ENCODE measurements at places on chromosomes 7 and 10. TPM values are rescaled to one million over a fixed set of nuclear protein-coding genes. Genes with fewer than 3 reads are reported as not detected.

- no peak overlapping the region for H3K27ac ChIP-seq
- no peaks in the 10 kb centered on the region for H3K27me3 ChIP-seq
- H3K4me1 ChIP-seq, result no peaks in the 10 kb centered on the region
- no peaks in the 10 kb centered on the region for H3K36me3 ChIP-seq
Measured at GRCh38 chr10:84668186-84668763, 339.9 kb downstream of the CCSER2 start.

DNA sequence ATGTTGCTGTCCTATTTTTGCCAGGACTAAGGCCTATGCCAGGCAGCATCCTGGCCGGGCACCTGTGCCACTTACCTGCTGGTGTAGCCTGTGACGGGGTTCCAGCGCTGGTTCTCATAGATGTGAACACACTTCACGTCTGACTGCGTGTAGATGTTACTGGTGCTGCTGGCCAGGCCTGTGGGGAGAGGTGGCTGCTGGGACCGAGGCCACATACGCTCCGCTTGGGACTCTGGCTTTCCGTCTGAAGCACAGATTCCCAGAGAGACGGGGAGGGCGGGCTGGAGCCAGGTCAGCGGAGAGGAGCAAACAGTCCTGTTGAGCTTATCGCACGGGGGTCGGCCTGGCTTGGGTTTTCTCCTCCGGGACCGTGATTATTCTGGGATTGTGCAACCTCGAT lies 16.7 kb downstream of the BHLHA15 start:
- no peaks in the 10 kb centered on the region for H3K27me3 ChIP-seq
- DNase-seq, result no peak
- no peak overlapping the region for H3K27ac ChIP-seq

DNA sequence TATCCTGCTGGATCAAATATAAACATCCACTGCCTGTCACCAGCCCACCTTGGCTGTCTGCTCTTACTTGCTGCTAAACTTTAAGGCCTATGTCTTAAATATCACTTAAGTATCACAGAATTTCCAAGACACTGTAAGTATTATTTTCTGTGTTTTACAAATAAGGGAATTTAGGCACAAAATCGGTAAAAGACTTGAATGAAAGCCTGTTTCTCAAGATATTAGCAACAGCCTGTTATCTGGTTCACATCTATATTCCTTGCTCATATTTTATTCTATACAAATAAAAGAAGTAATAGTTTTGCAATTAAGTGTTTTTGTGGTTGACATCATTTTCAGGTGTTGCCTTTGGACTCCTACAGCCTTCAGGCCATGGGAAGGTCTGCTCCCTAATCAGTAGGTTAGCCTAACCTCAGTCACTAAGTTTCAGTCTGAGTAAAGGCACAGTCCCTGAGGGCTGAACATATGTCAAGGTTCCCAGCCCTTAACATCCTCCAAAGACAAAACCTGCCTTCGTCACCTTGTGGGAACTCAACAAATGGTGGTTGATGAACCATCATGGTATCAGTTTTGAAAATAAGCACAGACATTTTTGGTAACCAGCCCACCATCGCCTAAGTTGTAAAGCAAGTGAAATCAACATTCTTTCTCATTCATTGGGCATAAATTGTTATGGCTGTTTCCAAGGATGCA lies 127.1 kb downstream of the CREB5 start:
- H3K4me1 ChIP-seq, result peaks cover 2% of the 10 kb centered on the region
- no peak for DNase-seq
- H3K4me3 ChIP-seq, result no peak overlapping the region
- H3K36me3 ChIP-seq, result no peaks in the 10 kb centered on the region
- H3K27me3 ChIP-seq, result peaks cover 21% of the 10 kb centered on the region
- no peak overlapping the region for H3K27ac ChIP-seq

Gene CCL24
- total RNA-seq, result not detected

DNA sequence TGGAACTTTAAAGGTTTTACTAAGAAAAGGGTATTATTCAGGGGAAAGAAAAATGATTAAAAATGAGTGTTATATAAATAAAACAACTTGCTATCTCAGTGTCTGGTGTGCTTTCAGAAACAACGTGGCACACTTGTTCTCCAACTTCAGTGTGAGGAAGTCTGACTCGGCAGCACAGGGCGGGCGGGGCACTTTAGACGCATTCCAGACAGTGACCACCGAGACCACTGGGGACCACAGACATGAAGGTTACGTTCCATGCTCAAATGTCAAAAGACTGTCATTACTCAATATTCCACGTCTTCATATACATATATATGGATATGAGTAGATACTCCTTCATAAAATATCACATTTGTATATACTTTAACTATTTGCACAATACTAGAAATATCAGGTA lies 87.0 kb downstream of the LARP4B start:
- H3K4me1 ChIP-seq, result peaks cover 30% of the 10 kb centered on the region
- DNase-seq, result no peak
- H3K27ac ChIP-seq, result no peak overlapping the region

Gene GHRHR
- not detected for total RNA-seq

- no peaks in the 10 kb centered on the region for H3K36me3 ChIP-seq
- DNase-seq, result no peak
- H3K4me3 ChIP-seq, result no peak overlapping the region
Measured at GRCh38 chr10:24479806-24480205, 243.9 kb downstream of the ARHGAP21 start.

GRCh38 chr10:2893158-2893845 lies 174.0 kb upstream of the PFKP start:
- H3K36me3 ChIP-seq, result no peaks in the 10 kb centered on the region
- H3K27me3 ChIP-seq, result peaks cover 14% of the 10 kb centered on the region
- no peak overlapping the region for H3K4me3 ChIP-seq
- no peak overlapping the region for H3K27ac ChIP-seq

Gene ZNF800
- total RNA-seq, result 34.2 TPM

DNA sequence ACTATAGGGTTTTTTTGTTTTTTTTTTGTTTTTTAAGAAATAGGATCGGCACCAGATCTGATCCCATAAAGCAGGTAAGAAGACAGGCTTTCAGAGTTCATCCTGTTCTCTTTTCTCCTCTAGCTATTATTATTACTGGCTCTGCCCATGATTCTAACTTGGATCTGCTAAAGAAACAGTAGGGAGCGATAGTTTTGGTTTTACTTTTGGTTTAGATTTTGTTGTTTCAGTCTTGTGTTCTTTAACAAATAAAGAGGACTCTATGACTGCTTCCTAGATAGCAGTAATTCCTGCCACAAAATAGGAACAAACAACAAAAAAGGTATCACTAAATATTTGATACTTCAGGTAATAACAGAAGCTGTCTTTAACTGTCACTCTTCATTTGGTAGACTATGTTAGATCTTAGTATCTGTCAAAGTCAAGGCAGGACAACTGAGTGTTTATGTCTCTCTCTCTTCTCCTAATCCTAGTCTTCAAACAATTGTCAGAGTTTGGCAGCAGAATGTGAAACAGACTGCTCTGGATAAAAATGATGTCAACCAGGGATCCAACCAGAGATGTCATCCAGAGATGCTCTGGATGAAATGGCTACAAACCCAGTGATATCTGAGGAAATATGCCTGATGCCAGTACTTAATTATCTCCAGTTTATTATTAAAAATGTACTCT lies 99.8 kb downstream of the KMT2C start:
- DNase-seq, result no peak
- H3K27me3 ChIP-seq, result no peaks in the 10 kb centered on the region
- H3K27ac ChIP-seq, result peak overlapping the region; percentile 35
- H3K4me1 ChIP-seq, result peaks cover 50% of the 10 kb centered on the region

GRCh38 chr7:124724507-124725192 lies 40.9 kb downstream of the GPR37 start:
- H3K4me1 ChIP-seq, result no peaks in the 10 kb centered on the region
- H3K27me3 ChIP-seq, result peaks cover 3% of the 10 kb centered on the region
- H3K36me3 ChIP-seq, result no peaks in the 10 kb centered on the region
- H3K4me3 ChIP-seq, result no peak overlapping the region
- no peak for DNase-seq

DNA sequence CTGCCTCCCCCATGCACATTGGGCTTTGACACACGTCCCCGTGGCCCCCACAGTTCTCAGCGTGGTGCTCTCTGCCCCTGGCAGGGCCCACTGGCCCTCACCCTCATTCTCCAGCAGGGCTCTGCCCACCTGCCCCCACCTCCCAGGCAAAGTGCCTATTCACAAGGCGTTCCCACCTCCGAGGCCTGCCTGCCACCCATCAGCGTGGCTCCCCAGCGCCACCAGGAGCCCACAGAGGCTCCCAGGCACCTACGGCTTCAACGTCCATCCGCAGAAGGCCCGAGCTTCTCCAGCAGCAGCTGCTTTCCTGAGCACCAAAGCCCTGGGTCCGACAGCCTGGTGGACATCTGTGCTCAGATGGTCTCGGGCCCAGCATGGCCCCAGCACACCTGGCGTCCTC lies 211.8 kb upstream of the PPP2R2D start:
- H3K27ac ChIP-seq, result no peak overlapping the region
- H3K4me1 ChIP-seq, result no peaks in the 10 kb centered on the region
- no peak overlapping the region for H3K4me3 ChIP-seq
- H3K36me3 ChIP-seq, result no peaks in the 10 kb centered on the region

Gene FAM25A
- total RNA-seq, result not detected

DNA sequence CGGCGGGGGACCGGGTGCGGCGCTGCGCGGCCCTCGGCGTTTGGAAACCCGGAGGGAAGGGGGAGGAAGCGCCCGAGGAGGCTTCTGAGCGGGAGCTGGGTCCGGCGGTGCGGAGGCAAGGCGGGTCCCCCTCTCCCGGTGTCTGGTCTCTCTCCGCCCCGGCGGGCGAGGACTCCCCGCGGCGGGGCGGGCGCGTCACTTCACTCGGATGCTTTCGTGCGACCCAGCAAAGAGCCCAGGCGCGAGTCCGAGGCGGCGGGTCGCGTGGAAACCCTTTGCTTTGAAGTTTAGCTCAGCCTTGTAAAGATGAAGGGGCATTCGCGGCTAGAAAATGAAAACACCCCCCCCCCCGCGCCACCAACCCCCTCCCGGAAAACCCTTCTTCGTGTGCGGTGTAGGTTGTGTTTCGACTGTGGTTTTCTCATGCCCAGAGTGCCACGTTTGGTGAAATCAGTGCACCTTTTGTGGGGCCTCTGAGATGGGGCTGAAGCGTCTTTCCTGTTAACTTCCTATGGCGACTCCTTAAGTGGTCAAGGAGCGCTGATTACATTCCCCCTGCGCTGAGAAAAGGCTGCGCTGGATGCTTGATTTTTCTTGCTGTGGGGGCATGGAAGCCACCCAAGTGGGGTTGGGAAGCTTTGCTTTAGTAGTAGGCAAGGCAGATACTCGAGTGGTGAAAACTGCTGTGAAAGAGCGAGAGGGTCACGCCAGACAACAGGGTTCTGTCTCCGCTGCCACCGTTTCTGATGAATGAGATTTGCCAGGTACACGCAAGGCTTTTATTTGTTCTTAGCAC lies 876 bp downstream of the GNAI1 start:
- peak overlapping the region; percentile 76 for H3K4me3 ChIP-seq
- peaks cover 26% of the 10 kb centered on the region for H3K4me1 ChIP-seq
- H3K36me3 ChIP-seq, result no peaks in the 10 kb centered on the region
- peak; percentile 46 for DNase-seq
- H3K27me3 ChIP-seq, result peaks cover 59% of the 10 kb centered on the region

Gene TMEM248
- 82.6 TPM for total RNA-seq

- H3K4me3 ChIP-seq, result no peak overlapping the region
- DNase-seq, result no peak
- no peak overlapping the region for H3K27ac ChIP-seq
- H3K36me3 ChIP-seq, result peaks cover 3% of the 10 kb centered on the region
- no peaks in the 10 kb centered on the region for H3K27me3 ChIP-seq
Measured at GRCh38 chr7:66190504-66190857, 14.7 kb upstream of the TPST1 start.

DNA sequence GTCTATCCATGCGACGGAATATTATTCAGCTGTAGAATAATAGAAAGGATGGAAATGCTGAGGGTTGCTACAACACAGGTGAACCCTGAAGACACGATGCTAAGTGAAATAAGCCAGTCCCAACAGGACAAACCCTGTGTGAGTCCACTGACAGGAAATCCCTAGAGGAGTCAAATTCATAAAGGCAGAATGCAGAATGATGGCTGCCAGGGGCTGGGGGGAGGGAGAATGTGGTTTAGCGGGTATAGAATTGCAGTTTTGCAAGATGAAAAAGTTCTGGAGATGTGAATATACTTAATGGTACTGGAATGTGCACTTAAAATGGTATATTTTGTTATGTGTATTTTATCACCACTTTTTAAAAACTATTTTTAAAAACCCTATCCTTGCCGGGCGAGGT lies 36.9 kb upstream of the DOCK1 start:
- H3K27ac ChIP-seq, result no peak overlapping the region
- H3K27me3 ChIP-seq, result no peaks in the 10 kb centered on the region
- H3K4me1 ChIP-seq, result no peaks in the 10 kb centered on the region
- no peak for DNase-seq
- H3K36me3 ChIP-seq, result no peaks in the 10 kb centered on the region

Gene ARL4A
- total RNA-seq, result 13.8 TPM

DNA sequence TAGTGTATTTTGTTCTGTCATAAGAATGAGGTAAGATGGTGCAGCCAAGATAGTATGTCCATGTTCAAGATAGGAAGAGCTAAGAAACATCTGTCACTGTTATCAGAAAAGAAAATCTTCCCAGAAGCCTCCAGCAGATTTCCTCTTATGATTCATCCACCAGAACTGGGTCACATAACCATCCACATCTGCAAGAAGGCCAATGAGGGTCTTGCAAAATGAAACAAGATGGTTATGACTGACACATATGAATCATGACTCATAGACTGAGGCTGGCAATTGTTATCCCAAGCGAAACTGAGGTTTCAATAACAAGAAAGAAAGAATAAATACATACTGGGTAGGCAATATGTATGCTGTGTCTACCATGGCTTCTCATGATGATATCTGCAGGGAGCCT lies 30.3 kb downstream of the CCNJ start:
- peaks cover 14% of the 10 kb centered on the region for H3K4me1 ChIP-seq
- peak overlapping the region; percentile 59 for H3K27ac ChIP-seq
- no peaks in the 10 kb centered on the region for H3K27me3 ChIP-seq
- peak; percentile 11 for DNase-seq
- H3K36me3 ChIP-seq, result peaks cover 7% of the 10 kb centered on the region

GRCh38 chr7:82528577-82529310 lies 85.2 kb upstream of the CACNA2D1 start:
- H3K4me3 ChIP-seq, result no peak overlapping the region
- no peak overlapping the region for H3K27ac ChIP-seq
- no peaks in the 10 kb centered on the region for H3K36me3 ChIP-seq
- no peaks in the 10 kb centered on the region for H3K4me1 ChIP-seq
- DNase-seq, result no peak
